ENCODE measurements at places on chromosomes 3 and 15. TPM values are rescaled to one million over a fixed set of nuclear protein-coding genes. Genes with fewer than 3 reads are reported as not detected.

GRCh38 chr3:37661615-37662306, 199.9 kb upstream of the CTDSPL start:
- peak; percentile 94 for DNase-seq

- DNase-seq = no peak
Measured at GRCh38 chr3:150734795-150735119, 28.2 kb downstream of the SIAH2 start.

DNA sequence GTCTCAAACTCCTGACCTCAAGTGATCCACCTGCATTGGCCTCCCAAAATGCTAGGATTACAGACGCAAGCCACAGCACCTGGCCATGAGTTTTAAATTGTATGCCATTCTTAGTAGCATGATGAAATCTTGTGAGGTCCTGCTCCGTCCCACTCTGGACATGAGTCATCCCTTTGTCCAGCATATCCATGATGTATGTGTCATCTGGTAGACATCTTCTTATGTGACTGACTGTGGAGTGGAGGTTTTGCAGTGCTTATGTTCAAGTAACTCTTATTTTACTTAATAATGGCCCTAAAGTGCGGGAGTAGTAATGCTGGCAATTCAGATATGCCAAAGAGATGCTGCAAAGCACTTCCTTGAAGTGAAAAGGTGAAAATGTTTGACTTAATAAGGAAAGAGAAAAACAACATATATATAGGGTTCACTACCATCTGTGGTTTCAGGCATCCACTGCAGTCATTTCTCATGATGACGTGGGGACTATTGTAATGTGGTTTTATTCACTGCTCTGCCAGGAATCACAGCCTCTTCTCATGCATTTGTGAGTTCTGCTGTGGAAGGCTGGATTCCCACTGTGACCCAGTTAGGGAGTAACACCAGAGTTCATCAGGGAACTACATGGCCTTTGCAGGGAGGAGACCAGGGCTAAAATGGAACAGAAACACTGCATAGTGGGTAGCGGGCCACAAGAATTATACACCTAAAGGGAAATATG, 204.6 kb upstream of the STRIT1 start:
- DNase-seq = no peak

GRCh38 chr3:38029400-38030125, at the start of gene PLCD1:
TSS of gene PLCD1 (minus strand) at chr3:38029642. CDS start at chr3:38029539, 103 bp downstream.
- DNase-seq = peak; percentile 90

DNA sequence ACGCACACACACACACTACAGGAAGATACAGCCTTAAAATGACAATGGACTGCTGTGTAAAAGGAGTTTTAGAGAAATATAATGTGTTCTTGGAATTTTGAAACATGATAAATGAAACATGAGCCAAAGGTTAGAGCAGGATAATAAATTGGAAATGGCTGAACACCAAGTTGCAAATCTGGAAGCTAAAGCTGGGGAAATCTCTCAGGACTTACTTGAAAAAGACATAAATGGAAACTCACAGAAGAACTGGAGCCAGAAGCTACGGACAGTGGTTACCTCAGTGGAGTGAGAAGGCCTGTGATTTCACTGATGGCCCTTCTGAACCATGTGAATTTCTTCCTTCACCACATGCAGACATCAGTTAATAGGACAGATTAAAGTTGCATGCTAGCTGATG, 37.3 kb upstream of the ATP10A start:
- DNase-seq = no peak

- DNase-seq = no peak
Measured at GRCh38 chr15:27824841-27825422, 274.2 kb downstream of the OCA2 start.

GRCh38 chr15:51424780-51425179, 83.3 kb downstream of the GLDN start:
- no peak for DNase-seq

DNA sequence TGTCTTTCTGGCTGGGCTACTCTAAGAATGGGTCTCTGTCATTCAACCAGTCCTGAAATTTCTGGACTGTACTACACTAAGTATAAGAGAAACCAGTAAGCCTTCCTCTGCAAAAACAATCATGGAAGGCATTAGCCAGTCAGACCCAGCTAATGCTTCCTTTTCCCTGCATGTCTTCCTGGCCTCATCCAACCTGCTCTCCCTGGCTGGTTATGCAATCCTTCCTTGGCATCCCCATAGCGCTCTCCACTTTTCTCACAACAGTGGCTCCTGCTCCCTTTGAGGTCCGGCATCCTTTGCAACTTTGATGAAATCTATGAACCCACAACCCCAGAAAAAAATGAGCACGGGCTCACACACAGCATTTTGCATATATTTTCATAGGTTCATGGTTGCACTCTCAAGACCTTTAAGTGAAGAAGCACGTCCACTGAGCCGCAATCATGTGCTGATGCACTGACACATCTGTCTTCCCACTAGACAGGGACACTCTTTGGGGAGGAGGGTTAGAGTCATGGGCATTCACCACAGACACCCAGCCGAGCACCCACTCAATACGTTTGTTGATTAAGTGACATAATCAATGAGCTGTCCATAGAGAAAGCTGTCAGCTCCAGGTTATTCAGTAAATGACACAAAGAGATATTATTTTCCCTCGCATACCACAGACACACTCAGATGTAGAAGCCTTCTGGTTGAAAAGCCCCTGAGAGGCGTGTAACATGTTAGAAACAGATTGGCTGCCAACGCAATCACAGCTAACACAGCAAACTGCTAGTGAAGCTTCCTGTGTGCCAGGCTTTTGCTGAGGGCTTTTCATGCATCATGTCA, 66.7 kb downstream of the PLD1 start:
- no peak for DNase-seq

DNA sequence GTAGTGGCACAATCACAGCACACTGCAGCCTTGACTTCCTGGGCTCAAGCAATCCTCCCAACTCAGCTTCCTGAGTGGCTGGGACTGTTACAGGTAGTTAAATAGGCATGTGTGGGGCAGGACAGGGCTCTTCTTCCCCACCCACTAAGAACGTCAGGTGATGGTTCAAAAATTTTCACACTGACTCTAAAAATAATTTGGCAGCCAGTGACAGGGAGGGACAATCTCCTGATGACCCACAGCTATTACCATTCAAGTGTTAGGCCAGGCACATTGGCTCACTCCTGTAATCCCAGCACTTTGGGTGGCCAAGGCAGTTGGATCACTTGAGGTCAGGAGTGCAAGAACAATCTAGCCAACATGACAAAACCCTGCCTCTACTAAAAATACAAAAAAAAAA, 12.2 kb upstream of the TRMT10C start:
- no peak for DNase-seq

- peak; percentile 54 for DNase-seq
Measured at GRCh38 chr15:100764778-100765466, 114.7 kb upstream of the ALDH1A3 start.

DNA sequence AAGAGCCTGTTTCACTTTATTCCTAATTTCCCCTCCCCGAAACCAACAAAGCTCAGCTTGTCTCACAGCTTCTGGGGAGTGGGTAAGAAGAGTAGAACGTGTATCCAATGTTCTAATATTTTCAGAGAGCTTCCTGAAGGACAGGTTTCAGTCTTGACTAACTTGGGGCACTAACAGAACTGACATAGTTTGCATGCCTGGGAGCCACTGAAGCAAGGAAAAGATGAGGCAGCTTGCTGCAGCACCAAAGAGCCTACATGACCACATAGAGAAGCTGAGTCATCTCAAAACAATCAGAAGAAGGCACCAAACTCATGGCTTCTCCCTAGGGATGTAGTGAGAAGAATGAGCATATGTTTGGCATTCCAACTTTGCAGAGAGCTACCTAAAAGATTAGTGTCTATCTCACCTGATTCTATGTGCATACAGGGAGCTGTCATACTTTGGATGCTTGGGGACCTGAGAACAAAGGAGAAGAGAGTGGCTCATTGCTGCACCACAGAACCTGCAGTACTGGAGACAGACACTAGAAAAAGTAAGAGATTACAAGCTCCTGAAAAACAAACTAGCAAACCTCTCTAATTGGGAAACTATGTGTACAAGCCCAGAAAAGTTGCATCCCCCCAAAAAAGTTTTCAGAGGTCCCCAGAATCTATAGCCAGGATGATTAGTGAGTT, 86.9 kb downstream of the DCLK3 start:
- DNase-seq = no peak

DNA sequence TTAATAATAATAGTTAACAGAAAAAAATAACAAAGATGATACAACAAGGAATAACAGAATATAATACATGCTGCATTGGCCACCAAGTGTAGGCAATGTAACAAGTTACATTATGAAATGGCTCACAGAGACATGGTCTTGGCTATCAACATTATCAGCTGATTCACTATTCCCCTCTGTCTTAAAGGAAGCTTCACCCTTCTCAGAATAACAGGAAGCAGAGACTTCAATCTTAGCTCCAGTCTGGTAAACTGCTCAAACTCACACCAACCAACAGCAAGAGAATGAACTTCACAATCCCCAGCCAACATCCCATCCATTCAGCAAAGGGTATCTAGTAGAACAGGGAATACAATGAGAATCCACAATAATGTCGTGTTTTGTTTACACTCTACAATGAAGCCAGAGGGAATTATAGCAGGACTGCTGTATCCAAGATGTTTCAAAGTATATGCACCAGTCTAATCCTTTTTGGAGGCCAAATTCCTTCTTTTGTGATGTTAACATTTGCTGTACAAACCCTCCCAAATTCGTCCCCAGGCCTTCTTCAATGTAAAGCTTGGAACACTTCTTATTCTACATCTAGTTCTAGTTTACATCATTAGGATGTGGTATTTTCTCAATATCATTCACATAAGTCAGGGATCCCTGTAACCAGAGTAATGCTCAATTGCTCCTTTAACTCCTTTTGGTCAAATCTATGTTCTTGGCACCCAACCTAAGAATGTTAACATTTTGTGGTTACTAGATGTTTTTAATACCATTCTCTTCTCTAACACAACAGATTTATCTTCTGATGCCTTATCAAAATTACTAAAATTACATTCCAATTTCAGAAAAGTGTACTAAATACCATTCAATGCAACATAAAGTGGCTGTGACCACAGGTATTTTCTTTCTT, 52.4 kb upstream of the CMSS1 start:
- DNase-seq = no peak

DNA sequence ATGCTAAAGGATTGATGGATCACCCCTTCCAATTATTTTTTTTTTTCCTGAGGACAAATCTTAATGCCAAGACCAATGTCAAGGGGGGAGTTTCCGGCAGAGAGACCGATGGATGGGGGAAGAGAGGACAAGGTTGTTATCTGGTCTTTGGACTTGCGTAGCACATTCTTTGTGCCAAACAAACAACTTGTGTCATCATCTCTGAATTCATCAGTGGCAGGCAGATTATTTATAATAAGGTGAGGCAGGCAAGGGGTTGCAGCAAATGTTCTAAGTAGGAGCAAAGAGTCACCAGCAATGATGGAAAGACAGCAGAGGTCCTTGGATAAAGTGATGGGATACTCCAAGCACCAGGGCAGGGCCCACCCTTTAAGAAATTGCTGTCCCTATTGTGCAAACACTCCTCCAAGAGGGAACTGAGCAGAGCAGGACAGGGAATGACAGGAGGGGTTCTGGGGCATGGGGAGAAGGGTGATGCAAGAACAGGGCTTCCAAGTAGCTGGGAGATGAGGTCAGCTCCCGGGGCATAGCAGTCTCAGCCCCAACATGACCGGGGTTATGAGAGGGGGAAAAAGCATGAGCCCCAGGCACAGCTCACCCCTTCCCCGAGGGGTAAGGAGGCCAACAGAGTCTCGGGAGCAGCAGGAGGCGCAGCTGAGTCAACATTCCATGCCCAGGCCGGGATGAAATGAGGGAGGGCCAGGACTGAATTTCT, 57.4 kb downstream of the ANXA2 start:
- DNase-seq = no peak

DNA sequence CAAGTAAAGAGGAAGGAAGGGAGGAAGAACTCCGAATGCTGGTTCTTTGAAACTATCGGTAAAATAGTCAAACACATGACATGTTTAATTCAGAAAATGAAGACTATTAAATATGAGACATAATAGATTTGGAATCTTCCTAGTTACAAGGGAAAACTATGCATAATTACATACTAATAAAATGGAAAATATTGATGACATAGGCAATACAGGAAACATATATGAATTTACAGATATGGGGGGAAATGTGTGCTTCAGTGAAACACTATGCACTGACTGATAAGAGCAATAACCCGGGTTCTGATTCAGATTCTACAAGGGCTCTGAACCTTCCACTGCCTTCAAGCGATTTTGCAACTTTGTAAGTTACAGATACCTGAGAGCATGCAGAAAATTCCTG, 185.9 kb downstream of the PDE8A start:
- no peak for DNase-seq

DNA sequence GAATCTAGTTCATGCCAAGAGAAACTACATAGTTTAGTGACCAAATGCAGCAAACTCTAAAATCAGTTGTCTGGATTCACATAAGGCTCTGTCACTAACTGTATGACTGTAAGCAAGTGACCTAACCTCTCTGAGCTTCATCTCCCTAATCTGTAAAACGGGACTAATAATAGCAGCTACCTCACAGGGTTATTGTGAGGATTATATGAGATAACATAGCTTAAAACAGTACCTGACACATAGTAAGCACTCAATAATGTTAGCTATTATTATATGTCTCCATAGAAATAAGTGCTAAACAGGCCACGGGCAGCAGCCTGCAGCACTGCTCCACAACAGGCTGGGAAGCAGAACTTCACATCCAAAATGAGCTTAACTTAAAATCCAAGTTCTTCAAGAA, 30.2 kb downstream of the NPTN start:
- DNase-seq = no peak

The ILDR1 gene
- total RNA-seq = not detected

The TGM5 gene
- total RNA-seq = not detected

The SMCO1 gene
- not detected for total RNA-seq

The RABL3 gene
- total RNA-seq = 13.2 TPM

The RBPMS2 gene
- 23.4 TPM for total RNA-seq

The CYP1A1 gene
- 0.49 TPM for total RNA-seq

The SERPINI2 gene
- total RNA-seq = not detected

The ZMYND10 gene
- total RNA-seq = not detected

The NANOGP8 gene
- total RNA-seq = not detected

The LRTM1 gene
- not detected for total RNA-seq

The SCN11A gene
- 1.5 TPM for total RNA-seq

The KLF13 gene
- total RNA-seq = 25.0 TPM

The ACTC1 gene
- total RNA-seq = 0.36 TPM

Measured in sigmoid colon (tissue), 7 donors.